ENCODE measurements at places on chromosomes 7 and 10. TPM values are rescaled to one million over a fixed set of nuclear protein-coding genes. Genes with fewer than 3 reads are reported as not detected.
A peak's percentile ranks its signal among the peaks of the same experiment; 100 is the strongest.

Gene ELFN1
- 1.6 TPM for total RNA-seq

DNA sequence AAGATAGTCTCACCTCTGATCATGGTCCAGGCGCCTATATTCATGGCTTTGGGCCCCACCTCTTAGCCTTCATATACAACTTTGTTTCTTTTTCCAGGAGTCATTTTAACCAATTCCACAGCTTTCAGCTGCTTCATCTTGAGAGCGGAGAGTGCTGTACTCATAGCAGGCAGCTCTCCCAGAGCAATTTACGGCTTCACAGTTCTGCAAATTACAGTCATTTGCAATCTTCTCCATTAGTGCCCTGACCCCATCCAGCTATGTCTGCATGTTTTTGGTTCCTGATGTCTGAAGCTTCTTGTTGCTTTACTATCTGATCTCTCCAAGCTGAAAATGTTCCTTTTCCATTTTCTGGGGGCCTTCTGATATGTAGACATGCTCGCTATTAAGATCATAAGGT lies 18.0 kb upstream of the MEST start:
- DNase-seq, result no peak

GRCh38 chr10:14205233-14205632 lies 125.5 kb downstream of the FRMD4A start:
- no peak for DNase-seq

- peak; percentile 85 for DNase-seq
Observed at GRCh38 chr7:130912082-130912861, 178.3 kb upstream of the KLF14 start.

- DNase-seq, result no peak
Observed at GRCh38 chr7:115775981-115776380, 254.6 kb downstream of the TFEC start.

DNA sequence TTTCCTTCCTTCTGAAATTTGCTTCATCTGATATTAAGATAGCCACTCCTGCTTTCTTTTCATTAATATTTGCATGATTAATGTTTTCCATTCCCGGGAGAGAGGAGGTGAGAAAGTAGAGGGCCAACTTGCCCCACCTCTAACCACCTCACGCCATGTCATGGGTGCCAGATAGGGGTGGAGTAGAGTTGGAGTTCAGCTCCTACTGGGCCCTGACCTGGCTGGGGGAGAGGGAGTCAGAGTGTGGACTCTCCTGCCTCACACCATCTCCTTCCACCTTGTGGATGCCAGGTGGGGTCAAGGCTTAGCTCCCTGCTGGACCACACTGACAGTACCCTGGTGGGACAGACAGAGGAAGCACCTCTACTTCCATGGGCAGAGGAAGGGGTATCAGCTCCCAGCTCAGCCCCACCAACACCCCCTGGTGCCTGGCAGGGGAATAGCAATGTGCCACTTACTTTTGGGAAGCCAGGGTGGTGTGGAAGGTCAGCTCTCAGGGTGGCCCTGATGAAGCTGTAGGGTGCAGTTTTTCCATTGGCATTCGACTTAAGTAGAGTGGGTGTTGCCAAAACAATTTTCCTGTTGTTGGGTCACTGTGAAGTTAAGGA lies 28.0 kb downstream of the CHST12 start:
- no peak for DNase-seq

Gene ANXA8L1
- total RNA-seq, result 0.18 TPM
